ENCODE measurements at places on chromosomes 2 and 18.

DNA sequence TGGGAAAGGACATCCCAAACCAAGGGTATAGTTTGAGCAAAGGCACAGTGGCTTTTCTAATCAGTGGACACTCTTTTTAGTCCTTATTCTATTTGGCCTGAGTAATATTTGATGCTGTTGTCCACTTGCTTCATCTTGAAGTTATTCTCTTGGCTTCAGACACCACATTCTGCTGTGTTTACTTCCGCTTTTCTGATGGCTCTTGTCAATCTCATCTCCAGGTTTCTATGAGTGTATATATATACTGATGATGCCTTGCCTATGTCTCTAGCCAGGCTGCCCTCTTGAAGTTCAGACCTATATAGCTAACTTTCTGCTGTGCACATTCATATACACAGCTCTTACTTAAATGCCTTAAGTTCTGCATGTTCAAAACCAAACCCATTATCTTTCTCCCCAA is 83.1 kb downstream of the EFEMP1 start:
- no peak for DNase-seq

DNA sequence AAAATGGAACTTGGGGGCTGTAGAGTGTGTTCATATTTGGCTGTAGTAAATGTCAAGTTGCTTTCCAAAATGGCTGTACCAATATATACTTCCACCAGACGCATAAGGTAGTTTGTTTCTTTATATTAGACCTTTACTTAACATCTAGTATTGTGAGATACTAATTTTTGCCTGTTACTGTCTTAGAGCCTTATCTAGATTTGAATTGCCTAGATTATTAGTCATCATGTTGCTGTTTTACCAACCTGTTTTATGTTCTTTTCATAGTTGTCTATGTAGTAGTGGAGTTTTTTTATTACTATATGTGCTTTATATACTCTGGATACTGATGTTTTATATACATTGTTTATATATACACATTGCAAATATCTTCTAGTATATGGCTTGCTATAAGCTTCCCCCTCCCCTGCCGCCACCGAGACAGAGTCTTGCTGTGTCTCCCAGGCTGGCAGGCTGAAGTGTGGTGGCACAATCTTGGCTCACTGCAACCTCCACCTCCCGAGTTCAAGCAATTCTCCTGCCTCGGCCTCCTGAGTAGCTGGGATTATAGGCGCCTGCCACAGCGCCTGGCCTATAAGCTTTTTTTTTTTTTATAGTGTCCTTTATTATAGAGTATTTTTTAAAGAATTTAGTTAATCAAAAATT is 18.9 kb downstream of the SLC39A10 start:
- DNase-seq, result no peak

- DNase-seq, result no peak
Observed at GRCh38 chr18:46184727-46185126, 80.5 kb downstream of the HAUS1 start.

GRCh38 chr2:42905341-42906110 is 113.1 kb upstream of the HAAO start:
- DNase-seq, result no peak

DNA sequence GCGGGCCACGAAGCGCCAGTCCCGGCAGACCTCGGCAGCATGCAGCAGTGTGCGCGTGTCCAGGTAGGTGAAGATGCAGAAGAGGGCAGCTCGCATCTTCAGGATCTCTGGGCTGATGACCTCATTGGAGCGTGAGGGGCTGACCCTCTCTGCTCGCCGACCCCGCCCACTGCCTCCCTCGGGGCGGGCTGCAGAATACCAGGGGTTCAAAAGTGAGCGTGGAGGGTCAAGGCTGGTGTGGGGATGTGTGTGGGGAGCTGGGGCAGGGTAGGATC is 20.0 kb downstream of the FBXO41 start:
- no peak for DNase-seq

DNA sequence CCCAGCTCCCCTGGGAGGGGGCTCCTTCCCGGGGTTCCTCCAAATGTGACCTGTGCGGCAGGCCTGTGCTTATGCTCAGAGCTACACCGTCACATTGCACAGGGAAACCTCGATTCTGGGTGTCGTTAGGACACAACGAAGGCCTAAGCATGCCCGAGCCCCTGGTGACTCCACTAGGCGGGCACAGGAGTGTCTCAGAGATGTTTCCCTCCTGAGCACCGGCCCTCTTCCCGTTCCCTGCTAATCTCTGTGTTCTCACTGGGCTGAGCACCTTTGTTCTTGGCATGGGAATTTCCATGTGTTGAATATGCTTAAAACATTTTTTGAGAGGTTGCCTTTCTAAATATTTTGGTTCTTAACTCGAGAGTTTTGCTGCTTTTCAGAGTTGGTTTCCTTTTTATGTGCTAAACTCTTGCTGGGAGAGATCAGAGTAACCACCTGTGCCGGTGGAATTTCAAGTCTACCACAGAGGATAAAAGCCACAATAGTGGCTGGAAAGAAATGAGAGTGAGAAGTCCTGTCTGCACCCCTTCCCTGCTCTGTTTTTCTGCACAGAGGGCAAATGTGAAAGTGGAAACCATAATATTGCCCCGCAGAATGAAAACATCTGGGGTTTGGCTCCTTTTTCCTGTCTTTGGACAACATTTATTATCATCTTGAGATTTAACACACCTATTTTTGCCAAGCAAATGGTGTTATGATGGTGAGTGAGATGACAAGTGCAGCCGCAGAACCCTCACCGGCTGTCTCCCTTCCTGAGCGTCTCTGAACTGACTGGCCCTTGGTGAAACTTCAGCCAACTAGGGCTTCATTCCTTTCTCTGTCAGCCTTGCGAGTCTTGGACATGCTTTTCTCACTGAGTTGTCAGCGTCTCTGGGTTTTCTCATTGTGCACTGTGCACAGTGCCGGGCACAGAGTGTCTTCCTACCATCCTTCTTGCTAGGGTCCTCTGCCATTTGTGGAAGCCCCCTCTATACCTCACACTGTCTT is 154.1 kb downstream of the VAPA start:
- DNase-seq, result no peak

DNA sequence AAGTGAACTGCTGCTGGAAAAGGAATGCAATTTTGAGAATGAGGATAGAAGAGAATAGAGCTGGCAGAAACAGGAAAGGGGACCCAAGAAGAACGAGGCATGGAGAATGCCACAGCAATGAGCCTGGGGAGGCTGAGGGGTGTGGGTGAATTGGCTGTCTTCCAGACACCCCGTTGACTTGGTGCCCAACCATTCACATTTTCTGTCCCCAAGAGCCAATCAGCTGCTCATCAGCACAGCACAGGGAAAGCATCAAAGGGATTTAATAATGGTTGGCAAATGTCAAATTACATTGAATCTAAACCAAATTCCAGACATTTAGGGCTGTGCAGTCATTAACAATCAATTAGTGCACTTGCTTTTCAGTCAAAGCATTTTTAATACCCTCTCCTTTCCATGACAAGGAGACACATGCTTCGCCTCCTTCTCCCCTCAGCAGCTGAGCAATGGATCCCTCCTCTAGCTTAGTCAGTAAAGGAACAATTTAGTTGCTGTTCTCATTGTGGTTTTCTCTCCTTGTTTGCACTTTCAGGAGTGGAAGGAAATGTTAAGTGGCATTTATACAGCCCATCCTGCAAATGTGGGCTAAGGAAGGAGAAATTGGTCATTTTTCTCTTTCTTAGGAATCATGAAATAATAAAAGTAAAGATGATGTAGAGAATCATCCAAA is 98.8 kb downstream of the KLF7 start:
- DNase-seq, result no peak

- DNase-seq, result no peak
Observed at GRCh38 chr2:810397-810796, 133.2 kb upstream of the TMEM18 start.

DNA sequence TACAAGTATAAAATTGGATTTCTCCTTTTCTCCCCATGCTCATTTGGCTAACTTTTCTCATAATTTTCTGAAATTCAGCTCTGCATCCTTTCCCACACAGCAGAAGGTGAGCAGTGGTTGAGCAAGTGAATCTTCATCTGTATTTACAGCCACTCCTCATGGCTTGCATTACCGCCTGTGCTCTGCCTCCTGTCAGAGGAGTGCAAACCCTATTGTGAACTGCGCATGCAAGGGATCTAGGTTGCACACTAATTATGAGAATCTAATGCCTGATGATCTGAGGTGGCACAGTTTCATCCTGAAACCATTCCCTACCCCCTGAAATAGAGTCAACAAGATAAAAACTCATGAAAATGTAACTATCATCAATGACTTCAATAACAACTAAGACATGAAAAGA is 20.0 kb downstream of the ME2 start:
- DNase-seq, result no peak

All from NCI-H524 (cell line).